ENCODE measurements at places on chromosomes 11 and 22.

DNA sequence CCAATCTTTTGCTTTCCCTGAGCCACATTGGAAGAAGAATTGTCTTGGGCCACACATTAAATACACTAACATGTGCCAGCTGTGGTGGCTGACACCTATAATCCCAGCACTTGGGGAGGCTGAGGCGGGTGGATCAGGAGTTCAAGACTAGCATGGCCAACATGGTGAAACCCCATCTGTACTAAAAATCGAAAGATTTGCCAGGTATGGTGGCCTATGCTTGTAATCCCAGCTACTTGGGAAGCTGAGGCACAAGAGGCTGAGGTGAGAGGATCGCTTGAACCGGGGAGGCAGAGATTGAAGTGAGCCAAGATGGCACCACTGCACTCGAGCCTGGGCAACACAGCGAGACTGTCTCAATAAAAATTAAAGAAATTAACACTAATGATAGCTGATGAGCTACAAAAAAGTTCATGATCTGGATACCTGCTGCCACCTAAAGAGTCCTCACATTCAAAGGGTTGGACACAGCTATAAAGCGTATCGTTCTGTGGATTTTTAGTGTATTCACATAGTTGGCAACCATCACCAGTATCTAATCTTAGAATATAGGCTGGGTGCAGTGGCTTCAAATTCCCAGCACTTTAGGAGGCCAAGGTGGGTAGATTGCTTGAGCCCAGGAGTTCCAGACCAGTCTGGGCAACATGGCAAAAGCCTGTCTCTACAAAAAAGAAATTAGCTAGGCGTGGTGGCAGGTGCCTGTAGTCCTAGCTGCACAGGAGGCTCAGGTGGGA is 3.4 kb upstream of the LDHC start:
- DNase-seq: no peak

DNA sequence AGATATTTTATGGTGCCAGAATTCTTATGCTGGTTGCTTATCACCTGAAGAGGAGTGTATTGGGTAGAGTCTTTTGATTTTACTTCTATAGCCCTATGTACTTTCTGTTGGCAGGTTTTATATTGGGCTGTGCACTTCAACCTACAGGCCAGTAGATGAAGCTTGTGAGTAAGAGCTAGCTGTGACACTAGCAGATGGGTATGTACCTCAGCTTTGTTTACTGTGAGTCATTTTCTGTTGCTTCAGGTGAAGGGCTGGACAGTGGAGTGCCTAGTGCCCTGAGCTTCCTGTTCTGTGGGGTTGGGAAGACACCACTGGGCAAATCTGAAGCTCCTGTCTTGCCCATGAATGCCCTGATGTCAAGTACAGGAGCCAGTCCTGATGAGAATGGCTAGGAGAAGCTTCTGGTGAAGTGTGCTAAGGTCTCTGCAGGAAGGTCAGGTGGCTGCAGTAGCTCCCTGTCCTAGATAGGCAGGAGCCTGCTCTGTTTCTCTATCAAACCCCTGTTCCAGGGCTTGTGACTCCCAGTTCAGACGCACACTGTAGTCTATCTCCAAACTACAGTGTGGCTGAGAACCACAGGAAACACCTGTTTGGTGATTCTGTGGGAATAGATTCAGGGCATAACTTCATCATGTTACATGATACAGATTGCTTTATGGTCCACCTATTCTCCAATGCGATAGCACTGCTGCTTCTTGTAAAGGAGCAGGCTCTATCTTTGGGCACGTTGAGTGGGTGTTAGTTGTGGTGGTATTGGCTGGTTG is 755.7 kb downstream of the KCNA4 start:
- no peak for DNase-seq

GRCh38 chr11:61532134-61533038 is 23.8 kb downstream of the LRRC10B start:
- DNase-seq: no peak

DNA sequence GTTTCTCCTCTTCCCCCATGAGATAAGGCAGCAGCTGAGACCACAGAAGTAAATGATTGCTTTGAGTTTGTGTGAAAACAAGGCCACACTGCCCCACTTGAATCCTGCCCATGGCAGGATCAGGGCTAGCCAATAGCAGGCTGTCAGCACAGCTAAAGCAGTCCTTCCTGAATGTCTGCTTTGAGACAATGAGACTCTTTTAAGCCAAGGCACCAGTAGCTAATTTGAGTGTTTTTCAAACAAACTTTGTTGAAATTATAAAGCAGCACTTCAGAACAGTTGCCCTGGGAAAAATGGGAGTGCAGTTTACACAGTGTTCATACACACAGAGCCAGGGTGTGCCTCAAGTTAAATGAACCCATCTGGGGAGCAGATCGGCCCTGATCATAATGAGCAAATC is 103.5 kb upstream of the OR5AK2 start:
- DNase-seq: no peak

DNA sequence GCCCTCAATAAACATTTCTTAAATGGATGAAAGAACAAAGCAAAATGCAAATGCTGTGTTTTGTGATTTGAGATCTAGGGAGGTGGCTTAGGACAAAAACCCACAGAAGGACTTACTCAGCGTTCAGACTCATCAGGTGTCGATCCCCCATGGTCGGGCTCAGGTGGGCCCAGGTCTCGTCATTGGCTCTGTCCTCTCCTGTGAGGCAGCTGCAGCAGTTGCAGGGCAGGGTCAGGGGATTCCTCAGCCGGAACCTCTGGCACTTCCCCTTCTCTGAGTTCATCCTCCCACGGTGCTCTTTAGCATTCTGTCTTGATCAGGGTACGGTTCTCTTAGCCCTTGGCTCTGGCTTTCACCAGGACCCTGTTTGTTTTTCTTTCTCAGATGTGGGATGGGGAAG is 14.0 kb upstream of the ACR start:
- no peak for DNase-seq

GRCh38 chr11:64809781-64810241 is 540 bp downstream of the MEN1 start:
- no peak for DNase-seq

GRCh38 chr11:83659466-83659865 is 373.3 kb upstream of the CCDC90B start:
- no peak for DNase-seq

DNA sequence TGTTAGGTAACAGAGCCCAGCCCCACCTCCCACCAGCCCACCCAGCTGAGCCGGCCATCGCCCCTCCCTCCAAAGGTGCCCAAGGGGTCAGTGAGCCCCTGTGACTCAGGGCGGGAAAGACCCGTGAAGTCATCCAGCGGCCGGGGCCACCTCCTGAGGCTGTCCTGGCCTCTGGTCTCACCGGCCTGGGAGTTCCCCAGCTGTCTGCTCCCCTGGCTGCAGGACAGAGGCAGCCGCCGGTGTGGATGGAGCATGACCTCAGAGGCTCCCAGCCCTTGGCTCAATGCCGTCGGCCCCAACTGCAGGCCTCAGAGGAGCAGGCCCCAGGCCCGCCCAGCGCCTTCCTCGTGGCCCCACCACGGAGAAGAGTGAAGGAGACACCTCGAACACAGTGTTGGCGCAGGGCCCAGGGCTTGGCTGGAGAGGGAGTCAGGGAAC is 28.7 kb downstream of the RPL3 start:
- DNase-seq: no peak

DNA sequence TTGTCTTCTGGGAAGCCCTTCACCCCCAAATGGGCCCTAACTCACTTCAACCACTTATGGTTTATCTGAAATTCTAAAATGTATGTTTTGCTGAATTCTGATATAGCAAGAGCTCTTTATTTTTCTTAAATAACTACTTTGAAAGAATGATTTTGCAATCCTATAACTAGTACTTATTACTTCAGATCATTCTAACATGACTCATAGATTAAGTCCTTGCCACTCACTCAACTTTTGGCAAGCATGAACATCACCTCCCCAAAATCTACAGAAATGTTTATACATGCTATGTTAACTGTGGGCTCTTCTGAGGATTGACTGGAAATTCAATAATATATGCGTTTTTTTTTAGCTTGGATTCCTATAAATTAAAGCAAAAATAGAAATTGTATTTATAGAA is 367.4 kb upstream of the FAT3 start:
- no peak for DNase-seq

DNA sequence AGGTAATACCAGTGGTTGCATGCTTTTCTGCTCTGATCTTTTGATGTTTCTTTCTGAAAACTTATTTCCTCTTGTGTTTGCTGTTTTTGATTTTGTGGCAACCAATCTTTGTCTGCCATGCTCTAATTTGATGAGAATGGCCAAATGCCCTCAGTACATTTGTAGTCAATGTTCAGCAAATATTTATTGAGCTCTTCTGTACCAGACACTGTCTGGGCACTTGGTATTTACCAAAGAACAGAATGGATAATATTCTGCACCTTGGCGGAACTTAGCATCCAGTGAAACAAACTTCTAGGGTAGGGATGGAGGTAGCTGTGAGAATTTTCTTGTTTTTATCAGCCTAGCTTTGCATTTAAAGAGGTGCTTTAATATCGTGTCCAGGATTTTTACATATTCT is 19.6 kb downstream of the PPP6R3 start:
- DNase-seq: no peak

DNA sequence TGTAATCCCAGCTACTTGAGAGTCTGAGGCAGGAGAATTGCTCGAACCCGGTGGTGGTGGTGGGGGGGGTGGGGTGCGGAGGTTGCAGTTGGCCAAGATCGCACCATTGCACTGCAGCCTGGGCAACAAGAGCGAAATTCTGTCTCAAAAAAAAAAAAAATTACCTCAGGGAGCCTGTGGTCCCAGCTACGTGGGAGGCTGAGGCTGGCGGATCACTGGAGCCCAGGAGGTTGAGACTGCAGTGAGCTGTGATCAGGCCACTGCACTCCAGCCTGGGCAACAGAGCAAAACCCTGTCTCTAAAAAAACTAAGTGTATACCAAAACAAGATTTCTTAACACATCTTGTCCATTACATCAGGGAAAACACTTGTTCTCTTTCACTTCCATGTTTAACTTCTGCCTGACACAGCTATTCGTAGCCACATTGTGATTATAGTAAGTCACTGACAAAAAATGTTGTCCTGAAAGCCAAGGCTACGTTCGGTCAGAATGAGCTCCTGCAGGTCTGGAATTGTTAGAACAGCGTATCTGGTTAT is 1.4 kb downstream of the TMEM80 start:
- DNase-seq: no peak

DNA sequence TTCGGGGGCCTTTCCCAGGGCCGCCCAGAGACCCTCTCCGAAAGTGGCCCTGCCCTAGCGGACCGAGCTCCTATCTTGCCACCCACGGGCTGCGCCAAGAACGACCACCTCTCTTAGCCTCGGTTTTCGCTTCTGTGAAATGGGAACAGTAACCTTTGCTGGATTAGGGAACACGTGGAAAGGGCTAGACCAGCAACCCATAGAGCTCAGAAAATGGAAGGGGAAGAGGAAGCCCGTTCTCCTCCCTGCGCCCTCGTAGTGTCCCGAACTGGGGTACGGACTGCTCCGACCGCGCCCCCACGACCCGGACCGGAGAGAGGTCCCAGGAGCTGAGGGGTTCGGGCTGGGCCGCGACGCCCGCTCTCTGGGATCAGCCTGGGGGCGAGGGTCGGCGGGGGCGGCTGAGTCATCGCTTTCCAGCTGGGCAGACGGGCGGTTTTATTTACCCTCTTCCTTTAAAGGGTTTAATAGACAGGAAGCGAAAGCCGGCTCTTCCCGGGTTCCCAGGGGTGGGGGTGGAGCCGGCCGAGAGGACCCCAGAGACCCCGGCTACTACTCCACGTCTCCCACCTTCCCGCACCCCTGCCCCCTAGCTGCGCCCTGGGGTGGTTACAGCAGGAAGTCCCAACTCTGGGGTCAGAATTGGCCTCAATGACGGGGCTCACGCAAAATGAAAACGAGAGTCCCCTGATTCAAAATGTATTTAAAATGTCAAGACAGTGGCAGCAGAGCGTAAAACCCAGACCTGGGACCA is 907 bp upstream of the PHLDA2 start:
- DNase-seq: no peak

DNA sequence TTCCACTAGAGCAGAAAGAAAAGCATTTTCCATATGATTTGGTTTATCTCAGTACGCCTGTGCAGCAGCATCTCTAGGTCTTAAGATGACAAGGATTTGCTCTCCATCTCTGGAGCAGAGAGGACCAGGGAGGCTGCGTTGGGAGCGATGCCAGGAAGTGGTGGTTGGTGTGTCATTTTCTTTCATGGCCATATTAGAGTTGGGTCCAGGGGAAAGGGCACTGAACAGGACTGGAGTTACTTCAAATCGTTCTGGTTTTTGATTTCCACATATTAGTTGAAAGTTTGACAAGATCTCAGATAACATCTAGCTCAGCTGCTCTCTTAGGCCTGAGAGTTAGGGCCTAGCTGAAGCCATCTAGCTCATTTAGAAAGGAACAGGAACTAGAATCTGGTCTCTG is 157.7 kb downstream of the ADAMTS15 start:
- no peak for DNase-seq

DNA sequence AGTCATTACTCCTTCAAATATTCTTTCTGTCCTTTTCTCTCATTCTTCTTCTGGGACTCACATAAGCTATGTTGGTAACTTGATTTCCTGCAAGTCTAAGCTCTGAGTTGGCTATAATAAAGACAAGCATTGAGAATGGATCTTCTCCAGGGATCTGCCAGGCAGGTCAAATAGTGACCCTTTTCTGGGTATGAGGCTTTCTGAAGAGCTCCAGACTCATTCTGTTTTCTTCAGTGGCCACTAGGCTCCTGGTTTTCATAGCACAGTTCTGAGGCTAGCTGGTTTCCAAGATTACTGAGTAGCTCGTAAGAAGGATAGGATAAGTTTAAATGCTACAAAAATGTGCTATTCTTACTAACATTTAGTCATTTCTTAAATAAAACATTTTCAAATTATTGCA is 38.3 kb downstream of the TMPRSS5 start:
- DNase-seq: no peak

GRCh38 chr11:120149246-120149645 is 11.3 kb upstream of the TRIM29 start:
- no peak for DNase-seq

DNA sequence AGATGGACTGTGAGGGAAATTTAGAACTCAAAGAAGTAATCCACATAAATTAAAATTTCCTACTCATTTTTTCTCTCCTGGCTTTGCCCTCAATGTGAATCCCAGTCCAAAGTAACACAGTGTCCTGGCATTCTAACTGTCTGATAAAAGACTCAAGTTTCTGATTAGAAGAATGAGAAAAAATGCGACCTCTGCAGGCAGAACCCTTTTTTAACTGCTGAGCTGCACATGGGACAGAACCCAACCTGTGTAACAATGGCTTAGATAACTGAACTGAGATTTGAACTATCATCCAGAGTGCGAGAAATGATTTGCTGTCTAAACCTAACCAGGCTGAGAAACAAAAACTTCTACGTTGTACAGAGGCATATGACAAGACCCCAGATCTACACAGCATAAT is 385.6 kb upstream of the LRRC4C start:
- no peak for DNase-seq

GRCh38 chr11:132367293-132367692 is 996.9 kb downstream of the NTM start:
- no peak for DNase-seq

- DNase-seq: no peak
Observed at GRCh38 chr11:65722261-65722660, 1.7 kb upstream of the RNASEH2C start.

- DNase-seq: no peak
Observed at GRCh38 chr11:76604081-76604625, 66.4 kb downstream of the LRRC32 start.

- DNase-seq: no peak
Observed at GRCh38 chr22:19626666-19627065, 87.6 kb upstream of the SEPTIN5 start.
